Type B pancreatic cell (in vitro differentiated cells): ENCODE measurements at places on chromosomes 11 and 22.
A peak's percentile ranks its signal among the peaks of the same experiment; 100 is the strongest.

DNA sequence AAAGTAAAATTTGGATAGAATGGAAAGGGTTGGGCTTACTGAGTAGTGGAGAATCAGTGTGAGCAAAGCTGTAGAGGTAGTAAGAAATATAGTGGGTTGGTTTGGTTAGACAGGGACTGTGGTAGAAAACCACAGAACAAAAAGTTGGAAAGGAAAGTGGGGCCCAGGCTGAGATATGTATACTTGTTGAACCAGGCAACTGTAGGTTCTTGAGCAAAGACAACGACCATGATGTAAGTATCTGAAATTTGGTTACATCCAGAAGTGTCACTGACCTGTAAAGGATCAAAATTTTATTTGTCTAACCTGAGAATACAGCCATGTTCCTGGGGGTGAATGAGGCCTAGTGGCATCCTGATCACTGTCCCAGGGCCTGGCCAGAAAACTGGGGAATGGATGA, 114.1 kb downstream of the STIM1 start:
- DNase-seq, result no peak

DNA sequence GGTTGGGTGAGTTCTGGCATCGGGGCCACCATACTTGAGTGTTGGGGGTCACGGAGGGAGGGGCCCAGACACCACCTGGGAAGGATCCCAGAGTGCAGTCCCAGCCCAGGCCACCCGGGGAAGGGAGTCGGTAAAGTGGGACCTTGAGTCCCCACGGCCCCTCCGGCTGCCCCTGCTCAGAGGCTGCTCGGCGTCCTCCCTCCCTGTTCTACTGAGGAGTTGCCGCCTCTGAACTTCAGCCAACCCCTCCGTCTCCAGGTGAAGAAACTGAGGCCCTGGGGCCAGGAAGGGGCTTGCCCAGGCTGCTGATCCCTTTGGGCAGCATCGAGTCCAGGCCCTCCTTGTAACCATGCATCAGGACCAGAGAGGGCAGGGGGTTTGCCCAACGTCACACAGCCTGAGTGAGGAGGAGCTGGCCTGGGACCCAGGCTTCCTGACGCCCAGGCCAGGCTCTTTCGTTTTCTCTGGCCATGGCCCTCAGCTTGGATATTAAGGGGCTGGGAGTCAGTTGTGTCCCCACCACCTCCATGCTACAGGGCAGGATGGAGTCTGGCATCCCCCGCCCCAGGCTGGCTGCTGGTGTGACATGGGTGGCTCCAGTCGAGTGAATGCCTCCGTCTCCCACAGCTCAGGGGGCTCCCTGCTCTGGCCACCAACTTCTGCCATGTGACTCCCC, 1.3 kb downstream of the PARVG start:
- no peak for DNase-seq

DNA sequence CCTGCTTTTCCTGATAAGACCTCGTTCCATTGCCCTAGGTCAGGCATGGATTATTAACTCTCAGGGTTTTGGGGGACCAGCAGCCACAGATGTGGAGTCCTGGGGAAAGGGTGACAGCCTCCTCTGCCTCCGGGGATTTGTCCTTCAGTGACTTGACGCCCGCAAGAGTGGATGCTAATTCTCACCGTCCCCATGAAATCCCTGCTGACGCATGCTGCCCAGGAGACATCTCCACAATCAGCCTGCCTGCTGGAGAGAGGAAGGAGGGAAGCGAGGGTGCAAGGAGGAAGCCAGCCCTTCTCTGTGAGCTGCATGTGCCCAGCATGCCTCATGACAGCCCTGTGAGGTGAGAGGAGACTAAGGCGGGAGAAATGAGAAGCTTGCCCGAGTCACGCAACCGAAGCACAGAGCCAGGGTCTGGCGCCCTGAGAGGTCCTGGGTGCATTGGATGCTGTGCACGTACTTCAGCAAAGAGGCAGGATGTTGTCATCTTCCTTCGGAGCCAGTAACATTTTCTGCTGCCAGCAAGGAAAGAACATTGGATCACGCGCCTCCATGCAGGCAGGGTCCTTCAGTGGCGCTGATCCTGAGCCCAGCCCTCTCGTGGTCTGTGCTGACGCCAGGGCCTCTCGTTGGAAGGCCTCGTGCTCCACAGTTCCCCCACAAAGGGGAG, 27.3 kb upstream of the KRTAP5-6 start:
- no peak for DNase-seq

DNA sequence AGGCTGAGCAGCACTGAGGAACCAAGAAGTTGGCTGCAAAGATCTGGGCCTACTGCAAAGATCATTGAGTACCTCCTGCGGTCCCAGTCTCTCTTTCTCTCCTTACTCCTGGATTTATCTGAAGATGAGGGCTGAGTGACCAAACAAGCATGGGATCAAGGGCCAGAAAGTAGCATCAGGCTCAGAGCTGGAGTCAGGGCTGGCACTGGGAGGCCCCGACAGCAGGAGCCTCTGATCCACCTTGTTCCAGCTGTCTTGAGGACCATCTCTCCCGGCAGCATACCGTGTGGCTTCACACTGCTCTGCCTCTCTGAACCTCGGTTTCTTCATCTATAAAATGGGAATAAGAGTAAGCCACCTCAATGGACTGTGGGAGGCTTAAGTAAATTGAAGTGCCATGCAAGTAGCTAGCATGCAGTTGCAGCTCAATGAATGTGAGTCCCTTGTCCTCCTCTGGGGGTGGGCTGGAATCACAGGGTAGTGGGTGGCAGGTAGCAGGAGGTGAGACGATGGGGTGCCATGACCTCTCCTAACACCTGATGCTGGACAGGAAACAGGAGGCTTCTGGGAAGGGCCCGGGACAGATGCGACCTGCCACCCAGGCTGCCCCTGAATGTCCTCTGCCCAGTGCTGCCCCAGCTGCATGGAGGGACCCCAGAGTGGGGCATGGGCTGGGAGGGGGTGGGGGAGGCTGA, 52.5 kb upstream of the PRDM11 start:
- DNase-seq, result peak; percentile 53

GRCh38 chr11:17098038-17098437, 20.6 kb upstream of the RPS13 start:
- DNase-seq, result no peak

GRCh38 chr22:46502440-46503175, 34.8 kb downstream of the CELSR1 start:
- no peak for DNase-seq

GRCh38 chr22:41681616-41682015, 7.1 kb downstream of the SNU13 start:
- DNase-seq, result no peak

GRCh38 chr11:17013548-17014320, 480 bp downstream of the PLEKHA7 start:
- DNase-seq, result peak; percentile 73

DNA sequence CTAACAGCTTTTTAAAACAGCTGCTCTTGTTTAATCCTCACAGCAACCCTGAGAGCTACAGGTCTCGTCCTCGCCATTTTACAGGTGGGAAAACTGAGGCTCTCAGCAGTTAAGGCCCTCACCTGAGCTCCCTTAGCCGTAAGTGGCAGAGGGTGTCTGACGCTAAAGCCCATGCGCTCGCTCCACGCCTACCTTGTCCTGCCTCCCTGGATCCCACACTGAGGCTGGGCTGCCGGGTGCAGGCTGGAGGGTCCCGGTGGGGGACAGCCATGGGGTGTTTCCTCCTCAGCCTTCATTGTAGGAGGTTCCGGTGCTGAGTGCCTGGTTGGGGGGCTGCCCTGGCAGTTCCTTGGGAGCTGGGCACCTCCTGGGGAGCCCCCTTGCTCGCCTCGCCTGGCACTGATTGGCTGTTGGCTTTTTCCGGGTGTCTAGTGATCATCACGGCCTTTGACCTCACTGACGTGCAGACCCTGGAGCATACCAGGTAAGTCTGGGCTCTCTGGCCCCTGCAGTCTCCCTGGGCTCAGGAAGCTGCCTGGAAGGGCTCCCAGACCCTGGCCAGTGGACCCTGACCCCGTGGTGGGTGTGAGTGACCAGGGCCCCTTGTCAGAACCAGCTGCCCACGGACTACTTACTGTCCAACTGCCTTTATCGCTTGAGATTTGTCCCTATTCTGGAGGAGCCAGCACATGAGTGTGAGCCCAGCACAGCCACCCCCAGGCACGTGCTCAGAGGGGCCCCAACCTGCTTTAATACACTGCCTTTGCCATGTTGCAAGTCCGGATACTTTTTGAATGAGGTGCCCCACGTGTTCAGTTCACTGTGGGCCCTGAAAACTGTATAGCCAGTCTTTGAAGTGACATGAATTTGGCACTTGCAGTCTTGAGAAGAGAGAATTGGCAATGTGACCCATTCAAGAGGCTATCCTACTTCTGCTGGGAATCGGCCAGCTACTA, 12.6 kb downstream of the RAB36 start:
- no peak for DNase-seq

GRCh38 chr11:68043029-68043348, 4.2 kb downstream of the TCIRG1 start:
- no peak for DNase-seq

DNA sequence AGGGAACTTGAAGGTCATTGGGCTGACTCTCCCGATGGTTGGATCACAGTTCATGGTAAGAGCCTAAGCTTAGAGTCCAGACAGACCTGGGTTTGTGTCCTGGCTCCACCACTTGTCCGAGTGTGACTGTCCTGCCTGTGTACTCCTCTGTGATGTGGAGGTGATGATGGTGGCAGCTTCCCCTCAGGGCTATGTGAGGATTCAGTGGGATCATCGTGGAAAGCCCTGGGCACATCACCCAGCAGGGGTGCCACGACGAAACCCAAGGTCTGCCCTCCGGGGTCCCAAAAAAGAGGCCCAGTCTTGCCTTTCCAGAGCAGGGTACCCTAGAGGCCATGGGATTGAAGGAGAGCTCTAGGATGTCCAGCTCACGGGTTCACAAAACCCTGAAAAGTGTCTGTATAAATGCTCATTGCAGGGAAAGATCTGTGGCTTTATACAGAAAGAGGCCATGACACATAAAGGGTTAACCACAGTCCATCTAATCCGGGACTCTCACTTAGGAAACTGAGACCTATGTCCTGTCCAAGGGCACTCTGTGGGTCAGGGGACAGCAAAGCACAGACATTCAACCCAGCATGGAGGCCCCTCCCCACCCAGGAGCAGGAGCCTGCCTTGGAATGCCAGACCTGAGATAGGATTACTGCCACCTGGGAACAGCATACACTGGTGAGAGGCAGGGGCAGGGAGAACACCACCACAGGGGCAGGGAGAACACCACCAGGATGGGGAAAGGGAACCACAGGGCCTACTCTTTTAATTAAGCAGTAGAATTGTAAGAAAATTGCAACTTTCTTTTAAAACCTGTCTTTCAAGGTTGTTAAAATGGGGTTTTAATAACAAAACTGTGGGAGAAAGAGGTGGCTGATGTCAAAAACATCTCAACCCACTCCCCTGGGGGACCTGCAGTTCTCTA, 51.3 kb downstream of the IGLL5 start:
- DNase-seq, result no peak

DNA sequence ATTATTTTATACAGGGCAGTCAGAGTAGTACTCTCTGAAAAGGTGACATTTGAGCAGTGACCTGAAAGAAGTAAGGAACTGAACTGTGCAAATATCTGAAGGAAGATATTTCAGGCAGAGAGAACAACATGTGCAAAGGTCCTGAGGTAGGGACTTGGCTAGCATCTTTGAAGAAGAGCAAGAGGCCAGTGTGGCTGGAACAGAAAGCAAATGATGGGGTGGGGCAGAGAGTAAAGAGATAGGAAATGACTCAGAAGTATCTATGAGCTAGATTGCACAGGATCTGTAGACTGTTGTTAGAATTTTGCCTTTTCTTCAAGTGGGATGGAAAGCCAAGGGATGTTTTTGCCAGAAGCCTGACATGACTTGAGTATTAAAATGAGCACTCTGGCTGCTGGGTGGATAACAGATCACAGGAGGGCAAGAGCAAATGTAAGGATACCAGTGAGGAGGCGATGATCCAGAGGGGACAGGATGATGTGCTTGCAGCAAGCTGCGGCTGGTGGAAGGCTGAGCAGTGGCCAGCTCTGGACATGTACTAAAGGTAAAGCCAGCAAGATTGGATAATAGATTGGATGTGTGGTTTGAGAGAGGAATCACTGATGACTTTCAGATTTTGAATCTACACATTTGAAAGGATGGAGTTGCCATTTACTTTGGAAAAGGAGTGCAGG, 33.2 kb upstream of the TTC12 start:
- no peak for DNase-seq
